ENCODE measurements at places on chromosomes 16 and 17. TPM values are rescaled to one million over a fixed set of nuclear protein-coding genes. Genes with fewer than 3 reads are reported as not detected.
A peak's percentile ranks its signal among the peaks of the same experiment; 100 is the strongest.

- DNase-seq, result no peak
Measured at GRCh38 chr17:76273445-76274111, 8.4 kb downstream of the UBALD2 start.

DNA sequence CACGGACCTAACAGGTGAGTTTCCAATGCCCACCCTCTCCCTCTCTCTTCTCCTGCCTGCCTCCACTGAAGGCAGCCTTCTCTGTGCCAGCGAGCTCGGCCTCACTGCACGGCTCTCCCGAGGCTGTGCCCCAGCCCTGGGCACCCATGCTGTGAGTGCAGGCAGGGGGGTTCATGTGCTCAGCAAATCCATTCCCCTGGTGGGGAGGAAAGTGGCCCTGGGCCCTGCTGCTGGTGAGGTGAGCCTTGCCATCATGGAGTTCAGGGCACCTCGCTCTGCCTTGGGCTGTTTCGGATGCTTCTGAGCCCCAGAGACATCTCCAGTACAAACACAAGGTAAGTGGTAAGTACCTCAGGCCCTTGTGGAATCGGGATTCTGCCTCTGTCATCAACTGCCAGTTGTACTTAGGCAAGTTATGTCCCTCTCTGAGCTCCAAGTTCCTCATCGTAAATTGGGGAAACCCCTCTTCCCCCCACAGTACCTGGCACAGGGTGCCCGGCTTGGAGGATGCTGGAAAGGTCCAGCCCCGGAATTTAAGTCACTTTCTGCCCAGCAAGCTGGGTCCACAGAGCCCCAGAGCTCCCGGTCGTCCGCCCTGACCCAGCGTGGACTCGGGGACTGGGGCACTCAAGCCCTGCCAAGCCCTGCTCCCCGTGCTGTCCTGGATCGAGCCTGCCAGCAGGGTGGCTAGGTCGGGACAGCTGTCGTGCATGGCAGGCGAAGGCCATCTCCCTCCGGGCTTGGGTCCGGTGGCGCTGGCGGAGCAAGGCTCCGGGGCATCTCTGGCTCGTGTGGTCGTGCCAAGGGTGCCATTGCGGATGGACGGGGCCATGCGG is 684 bp upstream of the NUDT16L1 start:
- DNase-seq, result peak; percentile 36

DNA sequence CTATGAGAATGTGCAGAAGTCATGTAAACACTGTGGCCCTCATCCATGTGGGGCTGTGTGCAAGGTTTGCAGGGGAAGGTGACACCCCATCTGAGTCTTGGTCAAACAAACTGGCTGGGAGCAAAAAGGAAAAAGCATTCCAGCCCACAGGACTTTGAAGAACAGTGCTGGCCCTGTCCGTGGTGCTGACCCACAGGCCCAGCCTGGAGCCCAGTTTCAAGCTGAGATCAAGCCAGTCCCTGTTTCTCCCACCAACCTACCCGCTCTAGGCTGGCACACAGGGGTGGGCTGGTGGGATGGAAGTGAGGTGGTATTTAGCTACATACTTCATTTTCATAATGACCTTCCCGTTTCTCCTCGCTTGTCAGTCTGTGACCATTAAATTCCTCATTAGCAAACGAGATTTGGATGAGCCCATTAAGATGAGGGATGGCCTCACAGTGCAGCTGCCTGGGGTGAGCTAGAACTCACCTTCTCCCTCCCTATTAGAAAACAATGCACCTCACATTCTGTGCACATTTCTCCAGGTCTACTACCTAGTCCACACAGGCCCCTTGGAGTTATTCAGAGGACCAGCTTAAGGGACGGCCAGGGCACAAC is 12.6 kb upstream of the RPL38 start:
- no peak for DNase-seq

Gene KRT24
- 1.3 TPM for total RNA-seq

Gene HS3ST4
- total RNA-seq, result not detected
